Glomerular endothelial cell (primary cell): ENCODE measurements at places on chromosomes 12 and 14. TPM values are rescaled to one million over a fixed set of nuclear protein-coding genes. Genes with fewer than 3 reads are reported as not detected.

Gene TBC1D30
- total RNA-seq, result 13.8 and 24.7 TPM in 2 replicates

Gene TAC3
- not detected in 2 replicates for total RNA-seq

Gene RASAL1
- total RNA-seq, result not detected in 2 replicates

Gene AHSA1
- 113 and 121 TPM in 2 replicates for total RNA-seq

Gene TEAD4
- total RNA-seq, result 33.3 and 47.5 TPM in 2 replicates

GRCh38 chr14:75418850-75419768 lies 8.7 kb upstream of the JDP2 start:
- no peak for DNase-seq

DNA sequence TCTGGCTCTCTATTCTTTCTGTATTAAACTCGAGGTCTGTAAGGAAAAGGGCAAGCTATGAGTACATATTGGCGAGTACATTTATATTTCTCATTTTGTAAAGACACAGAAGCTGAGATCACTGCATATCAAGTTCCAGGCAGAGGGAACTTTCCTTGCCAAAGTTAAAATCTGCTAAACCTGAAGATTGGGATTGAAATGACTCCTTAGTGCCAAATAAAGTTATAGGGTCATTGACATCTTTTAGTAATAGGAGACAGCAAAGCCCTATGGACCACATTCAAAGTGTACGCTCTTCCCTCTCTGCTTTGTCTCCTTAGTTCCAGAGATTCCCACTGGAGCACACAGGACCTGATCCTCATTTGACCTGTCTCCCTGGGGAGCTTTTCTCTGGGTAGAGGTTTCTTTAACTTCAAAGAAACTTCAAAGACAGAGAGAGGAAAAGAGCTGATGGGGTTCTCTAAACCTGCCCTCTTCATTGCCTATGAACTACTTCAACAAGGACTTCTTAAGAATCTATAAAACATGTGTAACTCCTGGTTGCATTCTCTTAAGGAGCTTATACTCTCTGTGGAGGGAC lies 42.6 kb upstream of the PTPRR start:
- DNase-seq, result no peak

DNA sequence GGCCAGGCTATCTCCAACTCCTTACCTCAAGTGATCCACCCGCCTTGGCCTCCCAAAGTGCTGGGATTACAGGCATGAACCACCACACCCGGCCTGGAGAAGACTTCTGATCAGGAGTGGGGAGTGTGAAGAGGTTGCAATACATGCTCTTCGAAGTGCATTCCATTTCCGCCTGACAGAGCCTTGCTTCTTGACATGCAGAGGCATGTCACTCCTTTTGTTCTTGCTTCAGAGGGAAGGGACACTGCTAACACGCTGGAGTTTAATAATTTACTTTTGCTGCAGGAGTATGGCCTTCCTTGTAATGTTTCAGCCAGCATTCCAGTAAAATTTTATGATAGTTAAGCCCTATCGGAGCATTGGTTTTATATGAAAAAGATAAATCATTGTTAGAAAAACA lies 74.9 kb downstream of the SLC25A47 start:
- no peak for DNase-seq

DNA sequence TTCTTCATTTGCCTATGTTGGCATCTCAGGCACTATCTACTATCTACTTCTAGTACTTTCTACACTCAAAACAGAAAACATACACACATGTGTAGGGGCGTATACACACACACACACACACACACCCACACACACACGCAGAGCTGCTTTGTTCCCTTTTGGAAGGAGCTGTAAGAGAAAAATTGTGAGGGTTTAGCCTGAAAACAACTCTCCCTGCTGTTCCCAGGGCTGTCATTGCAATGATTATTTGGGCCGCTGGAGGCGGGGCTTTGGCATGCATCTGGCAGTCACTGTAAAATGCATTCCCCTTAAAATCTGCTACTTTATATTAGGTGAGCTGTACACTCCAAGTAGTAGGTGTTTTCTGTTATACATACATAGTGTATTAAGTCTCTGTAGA lies 29.1 kb upstream of the SLC38A2 start:
- no peak for DNase-seq

DNA sequence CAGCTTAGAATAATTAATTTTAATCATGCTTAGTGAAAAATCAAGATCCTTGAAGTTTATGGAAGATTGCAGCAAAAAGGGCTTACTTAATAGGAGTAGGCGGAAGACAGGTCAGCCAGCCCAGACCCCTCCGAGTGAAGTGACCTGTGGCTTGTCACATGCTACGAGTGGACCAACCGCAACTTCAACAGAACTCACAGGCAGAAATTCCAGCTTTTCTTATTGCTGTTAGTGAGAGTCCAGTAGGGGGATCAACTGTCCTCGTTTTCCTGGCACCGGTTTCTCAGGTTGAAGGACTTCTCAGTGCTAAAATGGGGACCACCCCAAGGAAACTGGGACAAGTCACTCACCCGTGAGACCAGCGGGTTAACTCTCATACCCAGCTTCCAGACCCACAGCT lies 72.9 kb downstream of the ACACB start:
- DNase-seq, result no peak
